Amniotic epithelial cell (primary cell): ENCODE measurements at places on chromosomes 11 and 22.

DNA sequence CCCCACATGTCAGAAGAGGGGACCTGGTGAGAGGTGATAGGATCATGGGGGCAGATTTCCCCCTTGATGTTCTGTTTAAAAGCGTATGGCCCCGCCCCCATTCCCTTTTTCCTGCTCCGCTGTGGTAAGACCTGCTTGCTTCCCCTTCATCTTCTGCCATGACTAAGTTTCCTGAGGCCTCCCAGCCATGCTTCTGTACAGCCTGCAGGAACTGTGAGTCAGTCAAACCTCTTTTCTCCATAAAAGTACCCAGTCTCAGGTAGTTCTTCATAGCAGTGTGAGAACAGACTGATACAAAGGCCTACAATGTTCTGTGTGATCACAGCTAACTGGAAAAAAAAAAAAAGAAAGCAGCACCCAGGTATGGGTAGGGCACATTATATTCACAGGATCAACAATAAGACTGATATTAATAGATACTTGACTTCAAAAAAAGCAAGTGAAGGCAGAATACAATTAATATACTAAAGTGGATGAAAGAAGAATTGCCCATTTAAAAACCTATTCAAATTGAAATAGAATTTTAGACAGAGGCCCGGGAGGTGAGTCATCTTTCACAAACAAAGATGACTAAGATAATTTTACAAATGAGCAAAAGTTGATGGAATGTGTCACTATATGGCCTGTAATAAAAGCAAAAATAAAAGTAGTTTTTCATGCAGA is 1.7 kb upstream of the OR52K1 start:
- DNase-seq, result no peak

DNA sequence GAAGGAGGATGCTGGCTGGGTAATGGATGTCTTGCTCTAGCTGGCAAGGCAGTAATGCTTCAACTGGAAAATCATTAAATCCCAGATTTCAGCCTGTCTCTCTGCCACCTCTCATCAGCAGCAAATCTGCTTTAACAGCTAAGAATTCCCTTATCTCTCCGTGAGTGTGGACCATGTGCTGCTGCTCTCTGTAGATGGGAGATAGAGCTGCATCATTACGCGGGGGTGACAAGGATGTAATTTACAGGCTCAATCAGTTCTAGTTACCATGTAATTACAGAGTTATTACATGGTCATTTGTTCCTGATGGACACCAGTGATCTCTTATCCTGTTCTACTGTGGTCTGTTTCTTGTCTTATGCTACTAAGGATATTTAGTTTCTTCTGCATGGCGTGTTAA is 665.4 kb downstream of the NTM start:
- no peak for DNase-seq

GRCh38 chr11:61026121-61027031 is 54.9 kb downstream of the CD6 start:
- no peak for DNase-seq

DNA sequence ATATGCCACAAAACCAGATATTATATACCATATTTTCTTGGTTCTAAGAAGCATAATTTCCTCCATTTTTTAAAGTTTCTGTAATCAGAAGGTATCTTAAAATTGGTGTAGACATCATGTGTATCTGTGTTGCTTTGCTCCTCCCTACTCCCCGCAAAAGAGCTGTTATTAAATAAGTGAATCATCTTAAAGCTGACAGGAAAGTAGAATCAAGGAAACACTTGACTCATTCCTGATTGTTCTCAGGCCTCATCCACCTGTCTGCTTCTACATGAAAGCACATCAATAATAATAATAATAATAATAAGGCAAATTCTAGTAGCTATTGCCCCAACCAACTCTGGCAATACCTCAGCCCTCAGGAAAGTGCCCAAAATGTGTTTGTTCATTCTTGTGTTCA is 26.2 kb upstream of the GUCY1A2 start:
- DNase-seq, result peak; percentile 59

GRCh38 chr11:65446446-65447277 is 24.1 kb downstream of the NEAT1 start:
- DNase-seq, result peak; percentile 62

GRCh38 chr11:90218606-90219005 is 4.2 kb downstream of the CHORDC1 start:
- DNase-seq, result no peak

DNA sequence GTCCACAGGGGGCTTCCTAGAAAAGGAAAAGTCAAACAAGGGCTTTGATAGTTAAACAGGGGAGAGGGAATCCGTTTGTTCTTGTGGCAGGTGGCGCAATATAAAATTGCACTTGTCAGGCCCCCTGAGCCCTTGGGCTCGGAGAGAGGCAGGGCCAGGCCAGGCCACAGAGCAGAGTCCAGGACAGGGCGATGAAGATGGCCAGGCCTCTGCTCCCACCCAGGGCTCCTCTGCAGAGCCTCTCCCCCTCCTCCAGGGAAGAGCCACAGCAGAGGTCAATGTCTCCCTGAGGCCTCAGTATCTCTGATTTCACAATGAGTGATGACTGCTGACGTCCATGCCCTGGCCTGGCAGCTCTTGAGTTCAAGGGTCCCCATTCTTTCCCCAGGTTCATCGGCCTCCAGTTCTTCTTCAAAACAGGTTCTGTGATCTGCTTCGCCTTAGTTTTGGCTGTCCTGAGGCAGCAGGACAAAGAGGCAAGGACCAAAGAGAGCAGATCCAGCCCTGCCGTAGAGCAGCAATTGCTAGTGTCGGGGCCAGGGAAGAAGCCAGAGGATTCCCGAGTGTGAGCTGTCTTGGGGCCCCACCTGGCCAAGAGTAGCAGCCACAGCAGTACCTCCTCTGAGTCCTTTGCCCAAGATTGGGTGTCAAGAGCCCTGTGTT is 36.4 kb upstream of the TPBGL start:
- no peak for DNase-seq

GRCh38 chr22:24969560-24970301 is 17.2 kb downstream of the KIAA1671 start:
- DNase-seq, result peak; percentile 44

GRCh38 chr11:100752371-100753171 is 65.5 kb downstream of the ARHGAP42 start:
- no peak for DNase-seq

- no peak for DNase-seq
These were observed 229.7 kb upstream of the NCAM1 start for GRCh38 chr11:112731538-112731937.

GRCh38 chr11:70507466-70508230 is 109.3 kb downstream of the CTTN start:
- DNase-seq, result no peak

- DNase-seq, result no peak
These were observed 53.5 kb downstream of the ENTHD1 start for GRCh38 chr22:39839917-39840510.

DNA sequence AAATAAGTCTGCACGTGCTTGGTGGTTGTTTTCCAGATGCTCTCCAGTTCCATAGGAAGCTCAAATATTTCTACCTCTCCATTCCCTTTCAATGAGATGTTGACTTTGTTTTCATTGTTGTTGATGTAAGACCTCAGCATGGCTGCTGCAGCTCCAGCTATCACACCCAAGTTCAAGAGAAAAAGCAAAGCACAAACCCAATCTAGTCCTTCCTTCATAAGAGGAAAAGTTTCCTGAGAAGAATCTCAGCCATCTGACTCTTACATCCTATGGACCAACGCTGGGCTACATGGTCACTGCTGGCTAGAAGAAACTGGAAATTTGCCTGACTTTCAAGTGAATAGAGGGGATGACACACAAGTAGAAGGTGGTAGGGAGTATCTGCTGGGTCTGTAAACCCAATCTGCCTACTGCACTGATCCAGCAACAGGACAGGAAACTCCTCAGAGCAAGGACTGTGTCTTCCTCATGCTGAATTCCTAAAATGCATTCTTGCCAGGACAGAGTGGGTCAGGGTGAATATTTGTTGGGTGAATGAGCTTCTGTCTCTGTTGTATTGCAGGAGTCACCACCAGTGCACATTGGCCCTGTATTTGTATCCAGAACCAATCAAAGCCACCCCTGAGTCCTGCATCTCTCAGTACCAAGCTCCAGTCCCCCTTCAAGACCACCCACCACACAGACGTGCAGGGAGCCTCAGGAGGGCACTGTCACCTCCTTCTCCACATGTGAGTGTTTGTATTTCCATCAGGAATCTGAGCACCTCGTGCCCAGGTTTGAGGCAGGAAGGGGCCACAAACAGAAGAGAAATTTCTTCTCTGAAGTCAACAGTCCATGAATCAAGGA is 118.0 kb upstream of the IGLL5 start:
- no peak for DNase-seq

DNA sequence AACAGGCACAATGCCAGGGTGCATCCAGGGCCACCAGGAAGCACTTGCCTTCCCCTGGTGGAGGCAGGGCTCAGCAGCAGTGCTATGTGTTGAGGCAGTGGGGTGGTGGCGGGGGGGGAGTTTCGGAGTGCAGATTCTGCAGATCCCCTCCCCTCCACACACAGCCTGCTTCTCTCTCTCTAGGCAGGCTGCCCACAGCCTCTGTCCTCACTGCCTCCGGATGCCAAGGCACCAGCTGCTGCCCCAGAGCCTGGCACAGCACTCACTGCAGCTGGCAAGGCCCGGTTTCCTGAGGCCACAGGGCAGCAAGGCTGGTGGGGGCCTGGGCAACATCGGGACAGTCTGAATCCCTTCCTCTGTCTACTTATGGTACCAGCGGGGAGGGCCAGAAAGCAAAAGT is 35.8 kb downstream of the NRXN2 start:
- no peak for DNase-seq
